Activated CD4-positive, alpha-beta memory T cell treated with anti-CD3 and anti-CD28 coated beads for 36 hours (primary cell): ENCODE measurements at places on chromosomes 7 and 10.

DNA sequence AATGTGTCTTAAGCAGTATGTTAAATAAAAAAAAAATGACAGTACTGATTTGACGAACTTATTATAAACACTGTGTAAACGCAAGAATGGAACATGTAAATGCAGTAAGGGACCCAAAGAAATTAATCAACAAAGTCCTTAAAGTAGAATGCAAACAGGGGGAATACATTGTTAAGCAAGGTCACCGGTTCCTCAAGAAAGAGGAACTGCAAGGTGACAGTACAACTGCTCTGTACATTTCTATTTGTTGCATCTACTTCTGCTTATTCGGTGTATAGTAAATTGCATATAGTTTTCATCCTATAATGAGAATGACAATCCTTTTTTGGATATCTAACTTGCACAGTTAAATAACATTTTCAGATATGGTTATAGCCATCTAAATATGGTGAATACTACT, 387.0 kb upstream of the SEMA3D start:
- DNase-seq: no peak

DNA sequence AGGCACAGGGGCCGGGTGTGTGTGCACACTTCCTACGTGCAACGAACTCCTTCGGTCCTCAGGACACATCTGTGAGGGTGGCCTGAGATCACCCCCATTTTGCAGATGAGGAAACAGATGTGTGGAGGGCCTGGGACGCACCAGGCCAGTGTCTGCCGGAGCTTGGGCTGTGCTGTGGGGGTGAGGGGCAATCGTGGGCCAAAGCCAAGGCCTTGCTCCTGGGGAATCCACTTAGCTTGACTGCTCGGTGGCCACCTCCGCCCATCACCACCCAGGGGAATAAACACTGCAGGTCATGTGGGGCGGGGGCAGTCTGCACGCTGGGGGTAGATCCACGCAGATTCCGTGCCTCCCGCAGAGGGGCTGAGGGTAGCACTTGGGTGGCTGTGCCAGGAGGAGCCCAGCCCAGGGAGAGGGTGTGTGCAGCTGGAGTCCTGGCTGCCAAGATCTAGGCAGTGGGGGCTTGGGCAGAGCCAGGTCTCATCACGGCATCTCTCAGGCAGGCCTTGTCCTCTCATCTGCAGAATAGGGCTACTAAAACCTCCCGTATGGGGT, 70.8 kb upstream of the EN2 start:
- DNase-seq: no peak

- no peak for DNase-seq
These were observed 1194.4 kb upstream of the SORCS1 start for GRCh38 chr10:108358912-108359311.

- DNase-seq: no peak
These were observed 13.7 kb downstream of the CLCN1 start for GRCh38 chr7:143329471-143330170.

DNA sequence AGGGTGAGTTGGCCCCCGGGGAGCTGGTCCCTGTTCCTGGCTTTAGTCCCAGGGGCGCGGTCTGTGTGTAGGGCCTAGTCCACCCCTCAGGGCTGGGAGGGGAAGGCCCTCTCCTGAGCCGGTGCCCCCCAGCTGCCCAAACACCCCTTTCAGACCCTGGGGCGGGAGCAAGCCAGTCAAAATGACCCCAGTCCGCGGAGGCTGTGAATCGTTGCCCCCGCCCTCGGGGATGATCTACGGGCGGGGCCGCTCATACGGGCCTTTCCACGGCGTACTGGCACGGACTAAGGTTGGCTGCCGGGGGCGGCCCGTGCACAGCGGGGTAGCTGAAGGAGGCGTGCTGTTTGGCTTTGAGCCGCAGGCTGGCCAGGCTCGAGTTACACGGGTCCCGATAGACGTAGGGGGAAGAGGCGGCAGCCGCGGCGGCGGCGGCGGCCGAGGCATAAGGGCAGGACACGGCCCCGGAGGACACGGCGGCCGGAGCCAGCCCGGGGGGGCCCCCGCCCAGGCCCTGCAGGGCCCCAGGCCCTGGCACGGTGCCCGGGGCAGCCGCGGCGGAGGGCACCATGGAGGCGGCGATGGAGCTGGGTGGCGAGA, 4.3 kb downstream of the ELOVL3 start:
- peak; percentile 62 for DNase-seq

DNA sequence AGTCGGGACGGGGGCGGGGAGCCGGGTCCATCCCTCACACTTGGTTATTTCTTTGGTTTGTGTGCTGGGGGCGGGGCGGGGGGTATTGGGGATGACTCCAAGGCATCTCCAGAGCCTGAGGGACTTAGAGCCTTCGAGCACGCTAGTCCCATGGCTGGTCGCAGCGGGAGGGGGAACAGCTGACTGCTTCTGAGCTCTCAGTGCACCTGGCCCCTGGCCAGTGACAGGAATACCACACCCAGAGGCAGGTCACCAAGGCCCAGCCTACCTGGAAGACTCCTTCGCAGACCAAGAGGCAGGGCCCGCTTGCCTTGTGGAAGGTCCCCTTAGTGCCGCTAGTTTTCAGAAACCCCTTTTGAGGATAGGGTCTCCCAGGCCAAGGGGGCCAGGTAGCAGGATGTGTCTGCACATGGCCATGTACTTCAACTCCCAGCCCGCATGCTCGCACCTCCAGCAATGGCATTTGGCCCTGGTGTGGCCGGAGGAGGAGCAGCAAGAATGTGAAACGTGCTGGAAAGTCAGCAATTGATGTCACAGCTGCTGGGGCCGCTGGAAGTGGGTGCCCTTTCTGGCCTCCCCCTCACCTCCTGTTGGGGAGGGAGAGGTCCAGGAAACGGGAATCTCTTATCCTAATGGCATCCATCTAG, 40.3 kb downstream of the AGAP3 start:
- DNase-seq: no peak

DNA sequence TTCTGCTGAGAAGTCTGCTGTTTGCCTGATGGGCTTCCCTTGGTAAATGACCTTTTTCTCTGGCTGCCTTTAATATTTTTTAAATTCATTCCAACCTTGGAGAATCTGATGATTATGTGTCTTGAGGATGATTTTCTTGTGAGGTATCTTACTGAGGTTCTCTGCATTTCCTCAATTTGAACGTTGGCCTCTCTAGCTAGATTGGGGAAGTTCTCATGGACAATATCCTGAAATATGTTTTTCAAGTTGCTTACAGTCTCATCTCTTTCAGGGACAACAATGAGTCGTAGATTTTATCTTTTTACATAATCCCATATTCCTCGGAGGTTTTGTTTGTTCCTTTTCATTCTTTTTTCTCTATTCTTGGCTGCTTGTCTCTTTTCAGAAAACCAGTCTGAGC, 208.4 kb downstream of the KIF20B start:
- DNase-seq: no peak

DNA sequence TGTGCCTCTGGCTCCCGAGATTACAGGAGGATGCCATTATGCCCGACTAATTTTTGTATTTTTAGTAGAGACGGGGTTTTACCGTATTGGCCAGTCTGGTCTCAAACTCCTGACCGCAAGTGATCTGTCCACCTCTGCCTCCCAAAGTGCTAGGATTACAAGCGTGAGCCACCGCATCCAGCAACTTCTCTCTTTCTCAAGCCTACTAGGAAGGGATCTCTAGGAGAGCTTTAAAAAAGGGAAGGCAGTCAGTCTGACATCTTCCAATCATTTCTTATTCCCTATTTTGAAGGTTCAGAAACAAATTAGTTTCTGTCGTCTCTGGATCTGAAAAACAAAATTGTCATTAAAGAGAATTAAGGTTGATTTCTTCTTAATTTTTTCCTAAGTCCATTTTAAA, 2.5 kb upstream of the TMEM26 start:
- DNase-seq: no peak

DNA sequence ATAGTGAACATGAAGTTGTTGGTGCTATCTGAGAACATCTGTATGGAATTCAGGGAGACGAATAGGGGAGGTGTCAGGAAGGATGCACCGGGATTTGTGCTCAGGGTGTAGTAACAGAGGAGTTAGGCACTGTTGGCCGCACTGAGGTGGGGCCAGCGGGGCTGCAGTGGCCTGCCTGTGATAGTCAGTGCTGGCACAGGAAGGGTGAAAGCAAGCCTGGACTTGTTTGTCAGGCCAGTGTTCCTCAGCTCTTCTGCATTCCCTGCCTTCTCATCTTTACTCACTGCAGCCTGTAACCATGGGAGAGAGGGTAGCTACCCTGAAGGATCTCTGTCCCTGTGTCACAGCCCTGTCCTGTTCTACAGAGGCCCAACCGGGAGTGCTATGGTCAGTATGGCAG, 81.3 kb downstream of the SH2D4B start:
- no peak for DNase-seq

GRCh38 chr7:13757841-13758240, 231.6 kb downstream of the ETV1 start:
- DNase-seq: no peak

- no peak for DNase-seq
These were observed 216.0 kb downstream of the WDR37 start for GRCh38 chr10:1272079-1272776.

DNA sequence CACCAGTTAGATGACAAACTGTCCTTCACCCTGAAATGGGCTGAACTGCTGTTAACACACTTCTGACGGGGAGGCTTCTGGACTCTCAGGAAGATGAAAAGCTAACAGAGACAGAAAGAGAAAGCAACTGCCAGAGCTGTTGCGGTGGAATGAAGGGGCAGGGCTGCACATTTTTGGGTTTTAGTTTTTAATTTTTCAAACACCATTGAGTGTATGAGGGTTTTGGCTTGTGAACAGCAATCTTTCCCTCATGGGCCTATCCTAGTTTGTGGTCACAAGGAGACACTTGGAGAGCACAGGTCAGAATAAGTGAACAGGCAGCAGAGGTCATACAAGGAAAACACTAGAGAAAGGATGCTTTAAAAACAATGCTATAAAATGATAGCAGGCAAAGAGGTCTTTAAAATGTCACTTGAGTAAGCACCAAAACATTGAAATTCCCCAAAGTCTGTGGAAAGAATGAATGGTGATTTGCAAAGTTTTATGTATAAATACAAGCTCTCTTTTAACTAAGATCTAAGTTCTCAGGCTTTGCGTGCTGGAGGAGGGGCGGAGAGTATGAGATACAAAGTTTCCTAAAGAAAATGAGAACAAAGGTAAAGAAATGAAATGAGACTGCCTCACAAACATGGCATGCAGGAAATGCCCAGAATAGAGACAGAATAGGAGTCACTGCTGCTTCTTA, 101.4 kb upstream of the GLI3 start:
- no peak for DNase-seq

DNA sequence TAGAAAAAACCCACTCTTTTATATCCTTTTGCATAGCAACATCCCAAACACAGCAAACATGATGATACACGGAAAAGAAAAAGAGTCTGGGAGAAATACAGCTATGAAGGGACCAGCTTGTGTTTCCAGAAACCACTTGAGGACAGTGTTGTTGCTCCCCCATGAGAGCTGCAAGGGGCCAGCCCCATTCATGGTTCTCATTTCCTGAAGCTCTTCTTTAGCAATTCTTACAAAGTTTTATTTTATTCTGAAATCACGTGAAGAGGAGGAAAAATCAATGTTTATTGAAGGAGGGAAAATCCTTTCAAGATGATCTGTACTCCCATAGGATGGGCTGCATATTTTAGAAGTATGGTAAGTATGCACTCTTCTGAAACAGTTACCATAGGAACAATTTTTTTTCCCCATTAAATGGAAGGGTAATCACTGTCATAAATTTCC, 17.5 kb upstream of the PRTFDC1 start:
- no peak for DNase-seq

DNA sequence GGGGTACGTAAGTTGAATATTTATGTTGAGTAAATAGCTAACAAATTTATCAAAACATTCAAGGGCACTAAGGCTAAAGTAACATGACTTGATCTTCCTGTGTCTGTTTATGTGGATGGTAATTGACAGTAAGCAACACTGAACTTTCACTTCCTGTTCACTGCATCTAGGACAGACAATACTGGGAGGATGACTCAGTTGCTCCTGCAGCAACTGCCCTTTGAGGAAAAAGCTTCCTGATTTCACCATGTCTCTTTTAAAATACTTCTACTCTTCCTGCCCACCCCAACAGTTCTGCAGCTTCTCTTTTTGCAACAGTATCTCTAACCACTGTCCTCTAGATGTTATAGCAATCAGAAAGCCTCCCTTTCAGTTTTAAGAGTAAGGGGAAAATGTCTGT, 76.6 kb upstream of the HGF start:
- no peak for DNase-seq

DNA sequence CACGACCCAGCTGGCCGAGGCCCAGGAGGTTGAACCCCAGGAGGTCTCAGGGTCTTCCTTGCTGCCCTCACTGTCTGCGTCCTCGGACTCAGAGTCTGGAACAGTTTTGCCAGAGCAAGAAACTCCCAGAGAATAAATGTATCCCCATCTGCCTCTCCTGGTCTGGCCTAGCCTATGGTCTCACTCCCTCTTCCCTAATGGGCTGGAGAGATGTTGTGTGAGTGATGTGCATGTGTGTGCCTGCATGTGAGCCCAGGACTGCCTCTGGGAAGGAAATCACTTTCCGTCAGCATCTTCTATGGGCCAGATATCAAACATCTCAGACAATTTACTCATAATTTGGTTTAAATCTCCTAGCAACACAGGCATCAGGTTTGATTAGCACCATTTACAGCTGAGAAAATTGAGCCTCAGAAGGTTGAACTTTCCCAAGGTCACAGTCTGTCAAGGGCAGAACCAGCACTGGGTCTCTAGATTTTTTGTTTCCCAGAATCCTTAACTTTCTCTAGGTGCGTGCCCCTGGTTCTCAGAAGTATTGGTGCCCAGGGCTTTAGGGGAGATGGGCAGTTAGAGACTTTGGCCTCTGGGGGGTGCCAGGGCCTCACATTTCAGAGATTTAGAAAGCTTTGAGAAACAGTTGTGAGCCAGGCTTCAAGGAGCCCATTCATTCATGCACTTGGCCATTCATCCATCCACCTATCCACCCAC, 4.9 kb downstream of the TMEM270 start:
- peak; percentile 38 for DNase-seq

DNA sequence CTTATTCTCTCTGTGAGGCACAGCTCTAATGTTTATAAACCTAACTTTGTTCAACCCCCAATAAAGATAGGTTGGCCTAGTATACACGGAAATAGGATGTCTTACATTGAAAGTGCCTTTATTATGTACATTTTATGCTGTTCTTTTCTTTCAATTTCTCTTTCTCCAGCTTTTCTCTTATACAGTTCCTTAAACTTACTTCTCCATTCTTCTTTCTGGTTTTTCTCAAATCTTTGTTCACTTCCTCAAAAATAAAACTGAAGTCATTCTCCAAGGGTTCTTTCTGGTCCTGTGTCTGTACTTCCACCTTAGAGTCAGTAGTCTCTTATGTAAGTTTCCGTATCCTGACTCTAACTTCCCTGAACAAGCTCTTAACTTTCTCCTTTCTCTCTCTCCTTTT, 29.2 kb upstream of the NAMPT start:
- DNase-seq: no peak

DNA sequence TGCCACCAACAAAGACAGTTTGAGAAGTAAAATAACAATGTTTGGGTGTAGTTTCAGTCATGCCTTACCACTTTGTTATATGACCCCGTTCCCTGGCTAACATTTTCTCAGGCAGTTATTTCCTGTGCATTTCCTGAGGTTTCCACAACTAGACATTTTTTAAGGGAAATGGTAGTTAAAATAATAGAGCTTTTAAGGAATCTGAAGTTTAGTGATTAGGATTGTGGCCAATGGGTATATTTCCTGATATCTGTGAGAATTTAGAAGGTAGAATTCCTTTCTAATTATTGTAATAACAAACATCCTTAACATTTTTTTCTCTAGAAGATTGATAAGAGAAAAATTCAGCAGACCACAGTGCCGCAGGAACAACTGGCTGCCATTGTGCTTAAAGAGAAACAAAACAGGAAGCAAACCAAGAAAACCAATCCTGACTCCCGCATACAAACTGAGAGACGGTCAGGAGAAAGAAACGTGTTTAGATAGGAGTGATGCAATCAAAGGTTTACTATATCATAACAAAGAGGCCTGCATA, 193.6 kb downstream of the MBL2 start:
- no peak for DNase-seq

- DNase-seq: no peak
These were observed 48.6 kb downstream of the CUL1 start for GRCh38 chr7:148747274-148747673.
